ENCODE measurements at places on chromosomes 6 and 20.

GRCh38 chr6:81169166-81169565, 583.3 kb downstream of the TENT5A start:
- DNase-seq = no peak

- no peak for DNase-seq
Observed at GRCh38 chr6:36679043-36679833, 724 bp downstream of the CDKN1A start.

- DNase-seq = no peak
Observed at GRCh38 chr20:12327205-12327604, 409.5 kb downstream of the BTBD3 start.

GRCh38 chr6:52306972-52307870, 22.7 kb upstream of the MCM3 start:
- no peak for DNase-seq

DNA sequence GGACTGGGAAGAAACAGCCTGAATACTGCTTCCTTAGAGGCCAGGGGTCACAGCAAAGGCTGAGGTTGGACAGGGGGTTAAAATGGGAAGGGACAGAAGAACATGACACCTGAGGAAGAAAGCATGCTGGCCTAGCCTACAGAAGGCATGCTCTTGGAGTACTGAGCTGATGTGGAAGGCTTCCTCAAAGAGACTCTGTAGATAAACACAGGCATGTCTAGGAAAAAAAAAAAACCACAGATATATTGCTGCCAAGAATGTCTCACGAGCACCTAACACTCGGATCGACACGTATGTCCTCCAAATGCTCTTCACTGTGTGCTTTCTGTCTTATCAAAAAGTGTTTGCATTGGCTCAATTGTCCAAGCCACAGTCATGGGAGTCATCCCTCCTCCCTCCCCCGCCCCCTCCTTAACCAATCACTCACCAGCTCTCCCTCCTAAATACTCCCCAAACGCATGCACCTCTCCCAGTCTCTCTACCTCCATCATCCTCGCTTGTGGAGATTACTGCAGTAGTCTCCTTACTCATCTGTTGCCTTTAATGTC, 101.1 kb upstream of the LRFN2 start:
- DNase-seq = no peak

GRCh38 chr6:88872962-88873361, 90.5 kb downstream of the RNGTT start:
- DNase-seq = no peak

DNA sequence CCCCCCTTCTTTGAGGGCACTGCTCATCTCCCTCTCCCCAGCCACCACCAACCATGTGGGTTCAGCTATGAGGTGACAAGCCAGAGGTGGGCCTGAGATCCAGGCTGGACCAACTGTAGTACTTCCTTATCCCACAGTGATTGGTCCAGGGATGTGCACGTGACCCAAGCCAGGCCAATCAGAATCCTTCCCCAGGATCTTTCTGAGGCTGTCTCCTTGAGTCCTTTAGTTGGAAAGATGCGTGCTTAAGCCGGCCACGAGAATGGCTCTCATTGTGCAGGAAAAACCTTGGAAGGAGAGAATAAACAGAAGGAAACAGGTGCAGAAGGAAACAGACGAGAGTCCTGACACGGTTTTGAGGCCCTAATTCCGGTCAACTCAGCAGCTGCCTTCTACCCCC, 39.2 kb downstream of the ZC3H12D start:
- DNase-seq = no peak

- no peak for DNase-seq
Observed at GRCh38 chr6:133939778-133940667, 13.0 kb upstream of the TBPL1 start.

DNA sequence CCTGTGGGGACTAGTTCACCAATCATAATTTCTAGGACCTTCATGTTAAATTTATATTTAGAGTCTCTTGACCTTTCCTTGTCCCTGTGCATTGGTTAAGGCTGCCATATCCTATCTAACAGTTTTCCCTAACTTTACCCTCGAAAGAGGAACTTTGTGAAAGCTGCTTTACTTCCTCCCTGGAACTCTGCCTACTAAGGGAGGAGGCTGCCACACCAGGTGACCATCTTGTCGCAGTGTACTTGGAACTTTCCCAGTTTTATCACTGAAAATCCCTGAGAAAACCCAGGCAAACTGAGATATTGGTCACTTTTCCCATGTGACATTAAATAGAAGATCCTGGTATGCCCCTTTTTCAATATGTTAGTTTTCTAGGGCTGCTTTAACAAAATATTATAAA, 317.6 kb upstream of the TSHZ2 start:
- no peak for DNase-seq

GRCh38 chr20:44273231-44274215, 26.4 kb downstream of the GDAP1L1 start:
- no peak for DNase-seq

GRCh38 chr6:44735630-44735963, 348.1 kb downstream of the CDC5L start:
- no peak for DNase-seq

DNA sequence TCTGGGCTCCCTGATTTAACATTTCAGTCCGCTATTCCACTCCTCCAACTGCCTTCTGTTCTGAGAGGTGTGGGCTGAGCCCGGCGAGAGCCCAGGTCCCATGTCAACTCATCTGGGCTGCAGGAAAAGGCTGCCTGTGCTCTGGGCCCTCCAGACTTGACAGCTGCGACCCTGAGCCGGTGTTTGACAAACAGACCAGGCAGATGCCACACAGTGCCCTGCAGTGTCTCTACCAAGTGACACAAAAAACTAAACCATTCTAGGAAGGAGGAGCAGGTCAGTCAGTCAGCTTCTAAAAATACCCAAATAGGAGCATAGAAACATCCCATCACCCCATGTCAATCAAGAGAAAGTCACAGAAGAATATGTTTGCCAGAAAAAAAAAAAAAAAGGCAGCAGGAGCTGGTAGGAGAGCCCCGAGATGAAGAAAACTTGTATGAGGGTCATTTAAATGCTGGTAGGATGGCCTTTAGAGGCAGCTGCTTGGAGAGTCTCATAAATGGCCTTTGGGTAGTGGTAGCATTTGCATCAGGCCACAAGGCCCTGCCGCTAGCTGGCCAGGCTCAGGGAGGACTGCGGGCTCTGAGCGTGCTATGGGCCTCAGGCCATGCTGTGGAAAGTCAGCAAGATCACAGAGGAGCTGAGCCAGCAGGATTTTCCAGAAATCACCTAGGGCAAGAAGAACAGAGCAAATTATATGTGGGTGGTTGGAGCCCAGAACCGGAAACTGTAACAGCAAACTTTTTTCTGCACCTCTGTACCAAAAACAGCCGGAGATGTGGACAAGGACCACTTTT, 36.6 kb upstream of the GFOD1 start:
- no peak for DNase-seq

DNA sequence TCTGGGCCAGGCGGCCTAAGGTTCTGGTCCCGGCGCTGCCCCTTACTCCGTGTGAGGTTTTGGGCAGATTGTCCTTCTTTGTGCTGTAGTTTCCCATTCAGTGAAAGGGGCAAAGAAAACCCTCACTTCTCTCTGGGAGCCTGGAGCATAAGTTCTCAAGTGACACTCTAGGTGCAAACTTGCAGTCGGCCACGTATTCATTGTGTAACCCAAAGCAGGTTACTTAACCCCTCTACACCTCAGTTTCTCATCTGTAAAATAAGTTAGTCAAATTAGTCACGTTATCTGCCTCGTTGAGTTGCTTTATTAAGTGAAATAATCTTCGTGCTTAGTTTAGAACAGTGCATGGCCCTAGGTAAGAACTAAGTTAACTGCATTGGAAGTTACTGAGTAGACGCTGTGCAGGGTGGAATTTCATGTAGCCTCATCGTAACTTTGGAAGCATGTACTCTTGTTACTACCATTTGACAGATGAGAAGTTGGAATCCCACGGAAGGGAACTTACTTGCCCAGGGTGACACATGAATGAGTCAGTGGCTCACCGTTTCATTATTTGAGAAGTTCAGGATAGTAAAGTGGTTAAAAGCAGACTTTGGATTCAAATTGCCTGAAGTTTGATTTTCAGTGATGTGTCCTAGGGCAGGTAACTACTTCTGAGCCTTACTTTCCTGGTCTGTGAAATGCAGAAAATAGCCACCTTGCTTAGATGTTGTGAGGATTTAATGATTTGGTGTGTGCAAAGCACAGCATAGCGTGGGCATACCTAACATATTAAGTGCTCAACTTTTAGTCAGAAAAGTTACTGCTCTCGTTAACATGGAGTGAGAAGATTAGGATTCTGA, 556 bp upstream of the MROH8 start:
- DNase-seq = no peak

DNA sequence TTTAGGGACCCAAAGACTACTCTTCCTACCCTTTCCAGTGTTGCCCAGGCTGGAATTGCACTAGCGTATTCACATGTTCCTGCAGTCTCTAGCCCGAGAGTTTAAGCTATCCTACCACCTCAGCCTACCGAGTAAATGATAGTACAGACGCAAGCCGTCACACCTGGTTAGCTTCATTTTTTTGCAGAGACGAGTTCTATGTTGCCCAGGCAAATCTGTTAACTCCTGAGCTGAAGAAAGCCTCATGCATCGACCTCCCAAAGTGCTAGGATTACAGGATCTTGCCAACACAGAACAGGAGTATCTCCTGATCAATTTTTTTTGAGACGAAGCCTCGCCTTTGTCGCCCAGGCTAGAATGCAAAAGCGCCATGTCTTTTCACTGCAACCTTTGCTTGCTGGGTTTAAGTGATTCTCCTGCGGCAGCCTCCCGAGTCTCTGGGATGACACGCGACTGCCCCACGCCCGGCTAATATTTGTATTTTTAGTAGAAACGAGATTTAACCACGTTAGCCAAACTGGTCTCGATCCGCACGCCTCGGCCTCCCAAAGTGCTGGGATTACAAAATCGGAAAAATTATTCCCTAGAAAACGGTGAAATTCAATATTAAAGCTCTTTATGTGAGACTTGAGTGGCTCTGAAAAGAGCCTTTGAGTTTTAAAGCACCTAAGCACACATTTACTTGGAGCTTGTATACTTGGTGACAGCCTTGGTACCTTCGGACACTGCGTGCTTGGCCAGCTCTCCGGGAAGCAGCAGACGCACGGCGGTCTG, 128.5 kb downstream of the HFE start:
- no peak for DNase-seq

- DNase-seq = no peak
Observed at GRCh38 chr6:5518936-5519491, 257.7 kb downstream of the FARS2 start.

- no peak for DNase-seq
Observed at GRCh38 chr6:16488813-16489212, 250.4 kb downstream of the GMPR start.

- no peak for DNase-seq
Observed at GRCh38 chr6:83169511-83169910, 23.6 kb downstream of the PGM3 start.

GRCh38 chr20:31859998-31860380, 10.3 kb downstream of the DUSP15 start:
- DNase-seq = no peak

DNA sequence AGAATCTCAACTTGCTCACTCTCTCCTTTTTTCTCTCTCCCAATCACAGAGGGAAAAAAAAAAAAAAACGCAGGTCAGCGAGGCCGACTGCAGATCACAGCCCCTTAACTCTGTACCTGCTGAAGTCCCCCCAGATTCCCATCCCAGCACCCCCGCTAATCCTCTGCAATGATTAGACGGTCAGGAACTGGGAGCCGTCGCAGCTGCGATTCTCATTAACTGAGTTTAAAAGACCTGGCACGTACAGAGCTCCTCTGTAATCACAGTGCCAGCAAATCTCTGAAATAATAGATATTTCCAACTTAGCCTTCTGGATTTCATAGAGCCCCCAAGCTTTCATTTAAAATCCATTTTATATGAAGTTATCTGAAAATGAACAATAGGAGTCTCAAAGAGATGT, 84.4 kb downstream of the ANKRD60 start:
- no peak for DNase-seq

- no peak for DNase-seq
Observed at GRCh38 chr6:41715795-41716515, 19.5 kb downstream of the TFEB start.

DNA sequence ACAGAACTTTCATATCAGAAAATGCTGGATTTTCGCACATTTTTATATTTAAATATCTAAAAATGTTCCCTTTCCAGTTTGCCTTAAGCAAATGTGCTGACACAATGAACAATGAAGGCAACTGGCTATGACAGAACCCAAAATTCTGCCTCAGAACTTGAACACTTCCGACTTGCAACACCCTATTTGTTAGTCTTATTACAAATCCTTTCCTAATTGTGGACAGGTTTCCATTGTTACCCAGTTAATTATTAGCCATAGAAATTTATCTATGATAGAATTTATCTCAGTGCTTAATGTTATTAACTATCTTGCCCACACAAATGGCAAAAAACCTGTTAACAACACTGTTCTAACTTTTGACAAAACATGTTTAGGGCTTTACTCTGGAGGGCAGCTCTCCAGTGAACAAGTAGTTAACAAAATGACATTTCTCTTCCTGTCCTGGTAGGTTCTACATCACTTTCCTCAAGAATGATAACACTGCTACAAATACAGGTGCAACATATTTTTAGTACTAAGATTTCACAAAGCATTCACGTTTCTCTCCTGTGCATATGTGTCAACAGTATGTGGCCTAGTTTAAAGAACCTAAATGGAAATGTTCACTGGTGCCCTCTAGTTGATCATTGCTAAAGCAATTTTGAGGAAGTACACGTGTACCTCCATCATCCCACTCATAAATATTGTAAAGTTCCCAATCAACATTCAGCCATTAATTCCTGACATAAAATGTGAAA, 58.4 kb downstream of the HIVEP2 start:
- DNase-seq = no peak

GRCh38 chr6:70538376-70538775, 28.4 kb upstream of the SDHAF4 start:
- DNase-seq = no peak

DNA sequence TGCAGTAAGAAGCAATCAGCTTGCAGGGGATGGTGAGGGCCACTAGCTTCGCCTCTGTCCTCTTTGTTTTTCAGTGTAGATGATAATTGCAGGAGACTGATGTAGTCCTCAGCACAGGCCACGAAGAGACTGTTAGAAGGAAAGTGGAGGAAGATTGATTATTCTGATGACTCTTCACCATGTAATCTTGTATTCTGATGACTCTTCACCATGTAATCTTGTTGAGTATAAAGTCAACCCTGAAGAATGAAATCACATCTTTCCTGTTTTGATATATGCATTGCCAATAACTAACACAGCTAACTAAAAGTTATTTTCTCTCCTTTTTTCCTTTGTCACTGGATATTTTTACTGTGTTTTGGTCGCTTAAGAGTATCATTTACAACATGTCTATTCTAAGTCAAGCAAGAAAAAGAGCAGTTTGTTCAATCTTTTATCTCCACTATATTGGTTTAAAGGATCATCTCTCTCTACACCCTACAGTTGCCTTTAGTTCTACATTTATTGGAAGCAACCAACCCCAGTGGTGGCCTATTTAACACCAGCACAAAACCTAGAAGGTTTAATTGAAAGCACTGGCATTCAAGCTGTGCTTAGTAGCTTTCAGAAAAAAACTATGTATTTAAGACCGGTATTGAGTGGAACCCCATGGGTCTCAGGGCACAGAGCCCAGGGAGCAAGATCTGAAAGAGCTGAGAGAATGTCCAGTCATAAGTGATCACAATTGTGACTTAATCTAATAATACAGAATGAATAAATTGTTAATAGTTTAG, 107.2 kb upstream of the BTBD3 start:
- DNase-seq = peak; percentile 61

Data from AG04450 (cell line).